ENCODE measurements at places on chromosomes 11 and 22.

DNA sequence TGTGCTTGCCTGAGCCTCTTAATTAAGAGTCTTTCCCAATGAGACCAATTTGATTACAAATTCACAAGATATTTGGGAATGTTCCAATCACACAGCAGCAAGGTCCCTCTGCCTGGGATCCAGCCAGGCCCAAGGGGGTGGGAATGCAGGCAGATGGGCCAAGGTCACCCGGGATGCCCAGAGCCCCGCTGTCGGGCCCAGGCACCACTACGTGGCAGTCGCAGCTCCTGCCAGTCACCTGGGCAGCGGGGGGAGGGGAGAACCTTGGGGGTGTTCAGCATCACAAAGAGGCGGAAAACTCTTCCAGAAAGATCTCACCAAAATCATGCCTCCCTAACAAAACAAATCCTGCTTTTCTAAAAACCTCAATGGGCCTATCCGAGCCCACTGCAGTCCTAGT, 30.9 kb downstream of the PPM1F start:
- DNase-seq, result no peak

DNA sequence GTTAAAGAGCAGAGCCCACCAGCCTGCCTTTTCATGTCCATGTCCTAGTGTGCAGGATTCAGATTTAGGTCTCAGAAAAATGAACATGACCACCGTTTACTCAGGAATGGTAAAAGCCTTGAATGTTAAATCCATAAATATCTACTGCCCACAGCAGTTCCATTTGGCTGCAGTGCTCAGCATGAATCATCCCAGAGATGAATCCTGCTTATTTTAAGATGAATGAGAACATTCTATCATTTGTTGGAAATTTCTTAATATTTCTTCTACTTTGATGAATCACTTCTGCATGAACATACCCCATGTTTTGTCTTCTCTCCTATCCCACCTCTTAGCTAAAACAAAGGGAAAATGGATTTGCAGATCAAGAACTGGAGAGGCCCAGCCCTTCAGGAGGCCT, 47.5 kb upstream of the AQP11 start:
- no peak for DNase-seq

DNA sequence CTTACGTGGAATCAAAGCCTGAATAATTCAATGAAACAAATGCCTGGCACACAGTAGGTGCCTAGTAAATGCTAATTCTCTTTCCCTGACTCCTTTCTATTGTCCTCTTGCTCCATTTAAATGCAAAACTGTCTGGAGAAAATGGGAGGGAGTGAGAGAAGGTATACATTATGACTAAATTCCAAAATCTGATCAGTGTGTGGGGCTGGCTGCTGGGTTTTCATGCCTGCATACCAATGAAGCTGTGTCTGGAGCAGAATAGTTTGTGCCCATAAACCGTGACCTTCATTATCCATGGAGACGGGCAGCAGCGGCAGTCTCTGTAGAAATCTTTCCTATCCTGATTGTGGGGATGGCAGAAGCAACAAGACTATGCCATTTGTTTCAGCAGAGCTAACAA, 223.4 kb upstream of the ZBED5 start:
- DNase-seq, result no peak

GRCh38 chr11:21975242-21975641, 217.6 kb upstream of the ANO5 start:
- no peak for DNase-seq

GRCh38 chr11:43580735-43581369, 99.7 kb upstream of the HSD17B12 start:
- DNase-seq, result no peak

DNA sequence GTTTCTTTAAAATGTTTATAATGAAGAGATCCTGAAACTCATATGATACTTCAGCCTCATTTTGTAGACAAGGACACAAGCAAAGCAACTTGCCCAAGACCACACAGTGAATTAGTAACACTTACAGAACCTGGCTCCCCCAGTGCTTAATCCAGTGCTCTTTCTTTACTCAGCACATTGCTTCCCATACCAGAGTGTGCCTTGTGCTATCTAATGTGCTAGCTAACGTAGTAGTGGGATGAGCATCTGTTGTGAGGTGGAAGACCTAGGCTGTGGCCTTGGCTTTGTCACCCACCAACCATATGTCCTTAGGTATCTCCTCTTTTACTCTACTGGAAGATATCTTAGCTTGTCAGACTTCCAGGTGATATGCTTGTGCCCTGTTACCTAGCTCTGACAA, 5.1 kb downstream of the SPCS2 start:
- DNase-seq, result no peak

DNA sequence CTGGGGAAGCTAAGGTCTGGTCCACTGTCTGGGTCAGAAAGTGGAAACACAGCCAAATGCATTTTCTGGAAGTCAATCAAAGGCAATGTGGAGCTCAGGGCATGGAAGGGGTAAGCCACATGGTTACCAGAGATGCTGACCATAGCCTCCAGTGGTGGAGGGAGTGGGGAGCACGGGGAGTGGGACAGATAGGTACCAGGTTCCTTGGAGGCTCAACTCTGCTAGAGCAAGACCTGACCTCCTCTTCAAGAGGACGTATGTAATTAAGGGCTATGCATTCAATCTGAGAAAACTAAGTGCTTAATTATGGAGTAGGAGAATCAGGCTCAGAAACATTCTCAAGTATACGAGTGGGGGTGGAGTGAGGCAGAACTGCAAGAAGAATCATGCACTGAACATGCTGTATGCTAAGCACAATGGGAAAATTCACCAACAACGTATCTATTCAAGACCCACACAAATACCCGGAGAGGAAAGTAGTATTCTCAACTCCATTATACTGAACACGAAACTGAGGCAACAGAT, 65.2 kb upstream of the PHOX2A start:
- DNase-seq, result no peak

- DNase-seq, result no peak
These were observed 382.2 kb upstream of the ANO5 start for GRCh38 chr11:21810650-21811049.

- DNase-seq, result no peak
These were observed 20.2 kb downstream of the AMOTL1 start for GRCh38 chr11:94788396-94788795.

DNA sequence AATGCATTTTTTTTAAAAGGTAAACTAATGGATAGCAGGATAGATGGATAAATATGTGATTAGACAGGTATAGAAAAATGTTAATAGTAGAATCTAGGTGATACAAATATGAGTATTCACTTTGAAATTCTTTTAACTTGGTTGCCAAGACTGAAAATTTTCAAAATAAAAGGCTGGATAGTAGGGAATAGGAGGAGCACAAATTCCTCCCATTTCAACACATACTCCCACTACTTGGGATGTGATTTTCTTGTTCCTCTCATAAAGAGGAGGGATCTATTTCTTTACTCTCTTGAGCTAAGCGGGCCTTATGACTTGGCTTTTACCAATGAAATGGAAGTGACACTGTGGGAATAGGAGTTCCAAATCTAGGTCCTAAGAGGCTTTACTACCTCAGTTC, 35.9 kb downstream of the PIK3C2A start:
- DNase-seq, result no peak

GRCh38 chr11:97963528-97964331, 1057.0 kb upstream of the CNTN5 start:
- DNase-seq, result no peak

GRCh38 chr22:33940741-33941140, 20.5 kb upstream of the LARGE1 start:
- no peak for DNase-seq

Data from GM06990 (cell line).